ENCODE measurements at places on chromosomes 4 and X. TPM values are rescaled to one million over a fixed set of nuclear protein-coding genes. Genes with fewer than 3 reads are reported as not detected.

GRCh38 chr4:63528256-63528991 lies 880.8 kb downstream of the TECRL start:
- DNase-seq: no peak

GRCh38 chr4:153514001-153514526 lies 47.9 kb downstream of the TMEM131L start:
- DNase-seq: no peak

Gene RTL3
- not detected for polyA plus RNA-seq

Gene AMBN
- polyA plus RNA-seq: 1.6 TPM

Gene UGT2A1
- polyA plus RNA-seq: 21.3 TPM

Gene C4orf51
- not detected for polyA plus RNA-seq

All from renal cortex interstitium (tissue), 15 donors.